ENCODE measurements at places on chromosomes 7 and 10.
A peak's percentile ranks its signal among the peaks of the same experiment; 100 is the strongest.

DNA sequence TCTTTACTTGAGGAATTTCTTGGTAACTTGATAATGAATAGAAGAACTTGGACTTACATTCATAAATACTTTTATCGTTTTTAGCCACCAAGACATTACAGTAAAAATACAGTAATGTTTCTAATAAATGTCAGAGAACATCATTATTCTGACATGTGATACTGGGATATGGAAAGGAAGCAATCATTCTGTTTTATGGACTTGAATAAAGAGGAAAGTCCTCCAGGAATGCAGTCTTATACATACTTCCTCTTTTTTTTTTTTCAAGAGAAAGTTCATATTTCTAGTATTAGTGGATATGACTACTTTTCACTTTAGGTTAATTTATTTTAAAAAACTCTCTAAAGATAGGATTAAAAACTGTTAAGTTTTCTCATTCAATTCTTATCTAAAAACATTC is 220.0 kb upstream of the SEMA3C start:
- DNase-seq, result no peak

DNA sequence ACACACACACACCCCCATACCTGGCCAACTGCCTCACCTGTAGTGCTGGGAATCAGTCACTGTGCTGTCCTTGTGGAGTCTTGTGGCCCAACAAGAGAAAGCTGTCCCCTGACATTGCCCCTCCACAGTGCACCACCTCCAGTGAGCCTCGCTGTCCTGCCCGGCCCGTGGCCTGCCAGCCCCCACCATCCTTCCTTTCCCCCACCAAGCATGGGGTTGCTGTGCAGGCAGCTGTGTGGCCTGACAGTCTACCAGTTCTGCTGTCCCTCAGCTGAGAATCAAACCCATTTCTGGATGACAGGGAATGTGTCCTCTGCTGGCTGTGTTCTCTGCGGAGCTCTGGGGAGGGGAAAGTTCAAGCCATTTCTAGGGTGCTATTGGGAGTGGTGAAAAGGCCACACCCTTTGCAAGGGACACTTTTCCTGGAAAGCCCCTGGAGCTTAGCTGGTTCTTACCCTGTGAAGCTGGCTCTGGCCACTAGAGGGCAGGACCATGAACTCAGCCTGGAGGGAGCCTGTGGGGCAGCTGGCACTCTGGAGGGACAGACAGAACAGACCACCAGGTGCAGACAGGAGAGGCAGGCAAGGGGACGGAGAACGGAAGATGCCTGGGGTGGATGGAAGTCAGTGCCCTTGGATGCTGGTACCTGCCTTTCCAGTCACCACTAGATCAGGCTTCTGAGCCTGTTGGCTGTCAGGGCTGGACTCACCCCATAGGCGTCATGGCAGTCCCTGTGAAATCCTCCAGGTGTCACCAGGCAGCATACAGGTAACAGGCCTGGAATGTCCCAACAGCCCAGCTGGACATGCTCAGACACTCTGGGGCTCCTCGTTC is 10.5 kb upstream of the MTPAP start:
- peak; percentile 65 for DNase-seq

DNA sequence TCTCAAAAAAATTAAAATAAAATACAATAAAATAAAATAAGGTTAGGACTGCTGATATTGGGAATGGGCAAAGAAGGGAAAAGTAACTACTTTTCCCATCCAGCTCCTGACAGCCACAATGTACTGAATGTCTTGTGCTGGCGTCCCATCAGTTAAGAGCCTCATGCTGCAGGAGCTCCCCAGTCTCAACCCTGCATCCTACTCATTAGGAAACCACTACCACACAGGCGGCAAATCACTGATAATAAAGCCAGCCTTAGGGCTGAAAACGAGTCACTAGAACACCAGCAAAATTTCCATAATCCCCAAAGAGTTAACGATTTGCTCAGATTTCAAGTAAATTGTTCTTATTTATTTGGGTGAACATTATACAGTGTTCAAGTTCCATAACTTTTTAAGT is 4.3 kb downstream of the YWHAG start:
- DNase-seq, result no peak

DNA sequence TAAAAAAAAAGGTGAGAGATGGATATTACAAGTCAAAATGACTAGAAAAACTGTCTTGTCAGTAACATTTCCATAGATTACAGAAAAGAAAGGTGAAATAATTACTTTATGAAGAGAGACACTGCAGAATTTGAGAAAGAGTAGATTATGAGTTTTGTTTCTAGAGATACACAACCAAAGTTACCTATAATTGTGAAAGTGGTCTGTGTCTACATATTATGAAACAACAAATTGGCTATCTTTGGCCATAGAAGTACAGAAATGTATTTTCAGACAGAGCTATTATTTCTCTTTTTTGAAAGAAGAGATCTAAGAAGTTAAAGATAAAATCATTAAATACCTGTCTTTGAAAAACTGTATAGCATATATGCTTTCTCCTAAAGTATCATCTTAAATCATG is 30.1 kb downstream of the KCND2 start:
- DNase-seq, result no peak

DNA sequence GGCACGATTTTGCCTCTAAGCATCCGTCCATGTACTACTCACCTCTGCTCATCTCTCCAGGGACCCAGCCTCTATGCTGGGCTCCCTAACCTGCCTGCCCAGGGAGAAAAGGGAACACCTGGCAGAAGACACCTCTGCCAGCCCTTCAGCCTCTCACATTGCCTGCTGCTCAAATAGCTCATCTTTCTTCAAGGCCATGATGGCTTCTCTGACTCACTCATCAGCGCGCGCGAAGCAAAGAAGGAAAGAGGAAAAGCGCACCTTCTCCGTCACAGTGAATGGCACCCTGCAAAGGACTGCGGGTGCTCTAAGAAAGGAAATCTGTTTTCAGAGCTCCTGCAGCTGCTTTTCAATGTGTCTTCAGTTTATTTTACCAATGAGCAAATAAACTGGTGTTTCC is 174.0 kb downstream of the PRKAG2 start:
- DNase-seq, result no peak

DNA sequence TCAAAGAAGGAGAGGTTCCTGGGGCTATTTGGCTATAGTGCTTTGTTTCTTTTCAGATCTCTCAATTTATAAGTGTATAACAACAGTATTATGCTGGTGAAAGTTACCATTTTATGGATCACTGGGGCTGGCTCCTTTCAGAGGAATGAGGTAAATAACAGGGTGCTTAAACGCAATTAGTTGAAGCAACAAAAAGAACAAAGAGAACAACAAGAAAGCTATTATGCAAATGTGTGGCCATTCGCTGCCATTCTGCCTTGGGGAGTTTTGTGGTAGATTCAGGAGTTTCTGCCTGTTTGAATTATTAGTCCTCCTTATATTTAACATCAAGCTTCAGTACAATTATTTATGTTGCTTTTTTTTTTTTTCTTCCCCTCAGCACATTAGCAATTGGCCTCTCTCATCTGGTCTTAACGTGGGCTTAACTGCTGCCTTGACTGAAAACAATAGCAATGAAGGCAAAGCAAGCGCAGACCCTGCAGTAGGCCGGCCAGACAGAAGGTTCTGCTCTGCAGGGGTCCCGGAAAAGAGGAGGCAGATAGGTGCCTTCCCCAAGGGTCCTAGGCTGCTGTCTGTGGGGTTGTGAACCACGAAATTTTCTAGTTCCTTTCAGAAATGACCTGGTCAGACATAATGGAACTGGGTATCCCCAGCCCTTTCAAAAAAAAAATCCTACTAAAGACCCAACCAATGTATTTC is 339.9 kb upstream of the PODXL start:
- no peak for DNase-seq

GRCh38 chr7:50835156-50835555 is 52.5 kb upstream of the GRB10 start:
- DNase-seq, result no peak

GRCh38 chr10:103814626-103815370 is 40.6 kb downstream of the SH3PXD2A start:
- DNase-seq, result no peak

- DNase-seq, result no peak
Measured at GRCh38 chr7:129896568-129897382, 56.0 kb downstream of the UBE2H start.

- no peak for DNase-seq
Measured at GRCh38 chr10:67696029-67696428, at the start of gene CTNNA3. Gene CTNNA3 (minus strand): TSS chr10:67696195.

- DNase-seq, result no peak
Measured at GRCh38 chr10:72935361-72935760, 19.2 kb downstream of the PLA2G12B start.

- DNase-seq, result no peak
Measured at GRCh38 chr7:149683181-149683580, 90.2 kb downstream of the ZNF467 start.

- DNase-seq, result no peak
Measured at GRCh38 chr10:110488940-110489339, 8.8 kb upstream of the DUSP5 start.

GRCh38 chr7:150981644-150982043 is 3.5 kb upstream of the KCNH2 start:
- no peak for DNase-seq

GRCh38 chr7:109503421-109503820 is 933.7 kb downstream of the DNAJB9 start:
- DNase-seq, result no peak

GRCh38 chr7:120920591-120921274 is 29.8 kb upstream of the ING3 start:
- no peak for DNase-seq

DNA sequence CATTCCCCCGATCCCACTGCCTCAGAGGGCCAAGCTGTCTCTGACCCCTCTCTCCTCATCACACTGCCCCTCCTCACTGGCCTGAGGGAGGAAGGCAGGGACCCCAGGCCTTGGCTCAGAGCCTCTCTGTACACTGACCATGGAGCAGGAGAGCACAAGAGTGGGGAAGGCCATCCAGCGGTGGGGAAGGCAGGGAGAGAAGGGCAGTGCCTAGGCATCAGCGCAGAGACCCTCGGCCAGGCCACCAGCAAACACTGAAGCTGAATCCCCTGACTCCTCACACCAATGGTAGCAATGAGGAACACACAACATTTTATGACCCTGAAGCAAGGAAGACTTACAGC is 14.8 kb downstream of the OGDHL start:
- no peak for DNase-seq

DNA sequence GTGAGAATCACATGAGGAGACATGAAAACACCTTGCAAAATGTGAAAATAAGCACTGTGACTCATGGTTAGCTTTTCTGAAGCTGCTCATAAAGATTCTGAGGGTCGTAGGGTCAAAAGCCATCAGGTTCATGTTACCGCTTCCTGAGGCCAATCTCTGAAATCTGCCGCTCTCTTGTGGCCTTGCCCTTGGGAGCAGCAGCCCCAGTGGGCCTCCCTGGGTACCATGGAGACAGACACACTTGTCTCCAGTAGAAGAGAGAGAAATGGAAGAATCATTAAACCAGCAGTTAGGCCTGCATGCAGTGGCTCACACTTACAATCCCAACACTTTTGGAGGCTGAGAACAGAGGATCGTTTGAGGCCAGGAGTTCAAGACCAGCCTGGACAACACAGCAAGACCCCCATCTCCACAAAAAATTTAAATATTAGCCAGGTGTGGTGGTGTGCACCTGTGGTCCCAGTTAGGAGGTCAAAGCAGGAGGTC is 42.8 kb downstream of the NIPSNAP2 start:
- DNase-seq, result no peak

- no peak for DNase-seq
Measured at GRCh38 chr7:155844019-155844453, 31.8 kb upstream of the SHH start.

All from stimulated activated CD4-positive, alpha-beta T cell treated with anti-CD3 and anti-CD28 coated beads, Interleukin-4, amount 100 ng/mL, for 24 hours (primary cell).